ENCODE measurements at places on chromosomes 1 and 21.
A peak's percentile ranks its signal among the peaks of the same experiment; 100 is the strongest.

DNA sequence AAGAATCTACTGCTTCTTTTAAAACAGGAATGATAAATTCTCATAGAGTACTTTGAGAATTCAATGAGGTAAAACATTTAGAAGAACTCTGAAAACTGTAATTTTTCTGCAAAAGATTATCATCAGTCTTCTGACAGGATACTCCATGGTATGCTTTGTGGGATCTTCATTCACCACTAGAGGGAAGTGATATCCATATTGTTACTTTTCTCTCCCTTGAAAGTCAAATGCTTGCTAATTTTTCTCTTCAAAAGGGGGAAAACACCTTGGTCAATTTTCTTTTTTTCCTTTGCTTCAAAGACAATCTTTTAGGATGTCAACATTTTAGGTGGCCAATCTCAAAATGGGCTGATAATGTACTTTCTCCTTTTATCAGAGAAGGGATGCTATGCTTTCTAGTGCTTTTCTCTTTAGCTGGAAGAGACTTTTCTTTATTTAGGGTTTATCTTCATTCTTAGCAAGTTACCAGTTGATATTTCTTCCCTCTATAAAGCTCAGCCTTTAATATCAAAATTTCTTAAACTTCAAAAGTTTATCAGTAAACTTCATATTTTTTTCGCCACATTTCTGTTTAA lies 95.5 kb downstream of the NEGR1 start:
- DNase-seq = no peak

GRCh38 chr1:209544098-209544497 lies 39.4 kb upstream of the CAMK1G start:
- no peak for DNase-seq

DNA sequence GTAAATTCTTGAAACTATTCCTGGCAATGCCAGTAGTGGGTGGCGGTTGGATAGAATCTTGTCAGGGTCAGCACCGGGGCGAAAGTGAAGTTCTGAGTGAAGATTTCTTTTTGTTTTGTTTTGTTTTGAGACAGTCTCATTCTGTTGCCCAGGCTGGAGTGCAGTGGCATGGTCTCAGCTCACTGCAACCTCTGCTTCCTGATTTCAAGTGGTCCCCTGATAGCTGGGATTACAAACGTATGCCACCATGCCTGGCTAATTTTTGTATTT lies 33.3 kb downstream of the PCNT start:
- no peak for DNase-seq

- DNase-seq = no peak
These were observed 8.6 kb upstream of the RAB29 start for GRCh38 chr1:205783904-205784303.

- DNase-seq = no peak
These were observed 11.5 kb upstream of the DDX59 start for GRCh38 chr1:200681231-200681630.

DNA sequence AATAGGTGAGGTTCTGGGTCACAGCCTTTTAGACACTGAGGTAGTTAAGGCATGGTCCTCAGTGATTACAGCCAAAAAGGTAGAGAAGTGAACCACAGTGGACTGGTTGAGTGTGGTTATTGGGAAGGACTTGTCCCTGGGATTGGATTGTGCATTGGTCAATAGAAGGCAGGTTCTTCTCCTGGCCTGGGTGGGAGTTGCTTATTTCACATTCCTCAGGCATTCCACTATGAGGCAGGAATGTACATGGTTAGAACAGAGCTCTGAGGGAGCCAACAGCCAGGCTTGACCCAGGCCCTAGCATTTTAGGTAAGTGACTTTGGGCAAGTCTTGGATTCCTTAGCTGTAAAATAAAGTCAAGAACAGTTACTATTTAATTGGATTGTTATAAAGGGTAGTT lies 97.9 kb upstream of the MARK1 start:
- no peak for DNase-seq

DNA sequence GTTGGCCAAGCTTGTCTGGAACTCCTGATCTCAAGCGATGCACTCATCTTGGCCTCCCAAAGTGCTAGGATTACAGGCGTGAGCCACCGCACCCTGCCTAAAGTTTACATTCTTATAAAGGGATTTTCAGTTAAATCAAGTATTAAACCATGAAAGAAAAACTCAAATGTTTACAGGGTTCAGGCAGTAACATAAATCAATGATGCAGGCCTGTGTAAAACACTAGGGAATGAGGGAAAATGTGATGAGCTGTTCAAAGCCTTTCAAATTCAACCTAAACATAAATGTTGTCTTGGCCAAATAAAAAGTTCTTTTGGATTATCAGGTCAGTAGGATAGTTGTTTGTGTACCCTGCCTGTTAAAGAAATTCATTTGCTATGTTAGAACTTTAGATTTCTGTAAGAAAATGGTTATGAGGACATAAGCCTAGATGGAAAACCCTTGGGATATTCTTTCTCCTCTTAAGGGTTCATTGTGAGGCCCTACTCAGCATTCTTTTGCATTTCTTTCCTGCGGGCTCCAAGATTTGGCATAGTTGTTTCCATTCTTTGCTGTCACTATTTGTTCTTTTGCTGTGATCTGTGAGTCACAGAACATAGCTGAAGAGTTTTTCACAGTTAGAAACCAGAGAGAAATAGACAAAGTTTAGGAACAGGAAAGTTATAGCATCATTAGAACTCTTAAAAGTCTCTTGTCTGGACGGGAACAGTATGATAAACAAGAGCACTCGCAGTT lies 8.9 kb upstream of the ZRANB2 start:
- peak; percentile 51 for DNase-seq

DNA sequence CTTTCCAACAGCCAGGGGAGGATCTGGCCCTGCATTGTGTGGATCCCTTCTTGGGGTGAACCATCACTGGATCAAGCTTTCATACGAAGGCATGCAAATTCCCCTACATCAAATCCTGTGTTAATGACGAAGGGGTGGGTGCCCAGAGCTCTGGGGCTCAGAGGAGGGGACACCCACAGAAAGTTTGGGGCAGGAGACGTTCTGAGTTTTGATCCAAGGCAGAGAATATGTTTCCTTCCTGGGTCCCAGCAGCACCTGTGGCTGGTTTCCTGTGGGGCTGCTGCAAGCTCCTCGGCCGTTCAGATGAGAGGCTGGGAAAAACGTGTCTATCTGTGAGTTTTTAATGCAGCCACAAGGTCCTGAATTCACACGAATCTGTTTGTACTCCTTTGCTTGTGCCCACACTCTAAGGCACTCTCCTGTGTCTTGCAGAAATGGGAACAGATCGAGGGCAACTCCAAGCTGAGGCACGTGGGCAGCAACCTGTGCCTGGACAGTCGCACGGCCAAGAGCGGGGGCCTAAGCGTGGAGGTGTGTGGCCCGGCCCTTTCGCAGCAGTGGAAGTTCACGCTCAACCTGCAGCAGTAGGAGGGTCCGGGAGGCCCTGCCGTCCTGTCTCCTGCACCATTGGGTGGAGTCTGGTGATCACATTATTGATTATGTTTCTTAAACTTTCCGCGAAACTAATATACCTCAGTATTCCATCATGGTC lies 147.1 kb downstream of the PGBD5 start:
- DNase-seq = no peak
